ENCODE measurements at places on chromosomes 7 and 10.

DNA sequence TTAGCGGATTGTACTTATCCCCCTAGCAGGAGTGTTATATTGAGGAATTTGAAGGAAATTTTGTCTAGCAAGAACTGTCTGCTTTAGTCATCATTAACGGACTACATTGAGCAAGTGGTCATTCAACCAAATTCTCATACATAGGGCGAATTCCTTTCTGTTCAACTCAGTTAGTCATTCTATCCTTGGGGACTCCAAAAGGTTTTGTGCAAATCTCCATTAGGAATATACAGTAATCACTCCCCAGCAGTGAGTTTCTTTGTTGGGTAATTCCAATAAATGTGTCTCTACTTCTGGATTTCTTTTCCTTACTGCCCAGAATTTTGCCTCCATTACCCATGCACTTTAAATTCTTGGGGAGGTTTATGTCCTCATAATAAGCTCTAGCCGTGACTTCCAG, 51.1 kb downstream of the EPDR1 start:
- DNase-seq = no peak

- no peak for DNase-seq
These were observed 121.6 kb downstream of the LRRC18 start for GRCh38 chr10:48818081-48818480.

DNA sequence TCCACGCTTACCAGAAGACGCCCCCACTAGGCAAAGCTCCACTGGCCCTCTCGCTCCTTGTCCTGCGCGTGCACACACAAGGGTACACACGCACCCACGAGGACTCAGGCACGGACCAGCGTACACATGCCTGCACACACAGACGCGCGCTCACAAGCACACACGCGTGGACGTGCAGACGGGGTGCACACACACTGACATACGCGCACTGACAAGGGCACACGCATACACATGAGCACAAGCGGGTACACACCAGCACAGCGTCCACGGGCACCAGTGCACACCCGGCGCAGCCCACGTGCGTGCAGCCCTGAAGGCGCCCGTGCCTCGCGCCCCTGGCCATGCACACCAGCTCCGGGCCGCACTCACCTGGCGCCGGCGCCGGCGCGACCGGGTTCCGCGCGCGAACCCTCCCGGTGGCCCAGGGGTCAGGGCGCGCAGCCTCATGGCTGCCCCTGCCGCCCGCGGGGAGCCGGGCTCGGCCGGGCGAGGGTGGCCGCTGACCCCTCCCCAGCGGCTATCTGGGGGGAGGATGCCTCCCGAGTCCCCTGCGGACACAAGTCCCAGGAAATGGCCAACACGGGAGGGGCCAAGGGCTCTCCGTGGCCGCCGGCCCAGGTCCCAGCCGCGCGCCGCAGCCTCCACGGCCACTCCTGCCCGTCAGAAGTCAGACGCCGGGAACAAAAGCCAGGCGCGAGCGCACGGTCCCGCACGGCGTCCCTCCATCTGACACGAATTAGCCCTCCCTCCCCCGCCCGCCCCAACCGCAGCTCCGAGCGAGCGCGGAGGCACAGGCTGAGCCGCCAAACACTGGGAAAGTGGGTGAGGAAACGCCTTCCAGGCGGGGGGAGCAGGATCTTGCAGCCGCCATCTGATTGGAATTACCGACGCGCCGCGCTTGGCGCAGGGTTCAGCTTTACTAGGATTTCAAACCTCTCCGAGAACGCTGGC, 45.0 kb downstream of the TNS3 start:
- DNase-seq = no peak

- DNase-seq = no peak
These were observed 6.2 kb upstream of the ZAN start for GRCh38 chr7:100726996-100727761.

GRCh38 chr7:42993038-42993437, 60.9 kb downstream of the MRPL32 start:
- DNase-seq = no peak

DNA sequence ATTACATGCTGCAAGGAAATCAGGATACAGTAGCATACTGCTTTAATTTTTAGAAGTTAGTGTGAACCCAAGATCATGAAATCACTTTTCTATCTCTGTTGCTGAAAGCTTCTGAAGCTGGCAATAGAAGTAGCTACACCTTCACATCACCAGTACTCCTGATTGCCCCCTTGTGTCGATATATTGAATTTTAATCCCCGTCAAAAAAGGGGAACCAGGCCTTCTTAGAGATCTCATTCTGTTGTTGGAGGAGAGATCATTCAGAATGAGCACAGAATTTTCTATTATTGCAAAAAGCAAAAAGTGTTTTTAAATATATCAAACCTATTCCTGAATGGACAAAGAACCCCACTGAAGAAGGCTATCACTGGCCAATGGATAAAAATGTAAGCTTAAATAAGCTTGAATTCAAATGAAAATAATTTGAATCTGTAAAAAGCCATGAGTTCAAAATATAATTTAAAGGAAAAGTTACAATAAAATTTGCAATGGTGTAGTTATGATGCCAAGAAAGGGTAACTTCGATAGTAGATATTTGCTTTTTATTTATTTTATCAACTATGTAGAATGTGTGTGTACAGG, 39.7 kb upstream of the TEX47 start:
- DNase-seq = no peak

All from CD4-positive, alpha-beta T cell (primary cell).